ENCODE measurements at places on chromosomes 7 and 10. TPM values are rescaled to one million over a fixed set of nuclear protein-coding genes. Genes with fewer than 3 reads are reported as not detected.
A peak's percentile ranks its signal among the peaks of the same experiment; 100 is the strongest.

DNA sequence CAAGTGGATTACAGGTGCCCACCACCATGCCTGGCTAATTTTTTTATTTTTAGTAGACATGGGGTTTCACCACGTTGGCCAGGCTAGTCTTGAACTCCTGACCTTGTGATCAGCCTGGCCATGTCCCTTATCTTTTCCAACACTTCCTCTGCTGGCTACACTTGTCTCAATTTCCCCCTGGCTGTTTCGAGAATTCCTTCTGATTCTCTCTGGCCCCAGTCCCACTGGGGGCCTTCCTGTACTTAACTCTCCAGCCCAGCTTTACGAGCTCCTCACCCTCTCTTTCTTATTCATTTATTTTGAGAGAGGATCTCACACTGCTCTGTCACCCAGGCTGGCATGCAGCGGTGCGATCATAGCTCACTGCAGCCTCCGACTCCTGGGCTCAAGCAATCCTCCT is 8.5 kb downstream of the EPHB4 start:
- peak overlapping the region; percentile 42 for H3K27ac ChIP-seq
- no peaks in the 10 kb centered on the region for H3K27me3 ChIP-seq
- no peaks in the 10 kb centered on the region for H3K36me3 ChIP-seq
- peaks cover 78% of the 10 kb centered on the region for H3K4me1 ChIP-seq

DNA sequence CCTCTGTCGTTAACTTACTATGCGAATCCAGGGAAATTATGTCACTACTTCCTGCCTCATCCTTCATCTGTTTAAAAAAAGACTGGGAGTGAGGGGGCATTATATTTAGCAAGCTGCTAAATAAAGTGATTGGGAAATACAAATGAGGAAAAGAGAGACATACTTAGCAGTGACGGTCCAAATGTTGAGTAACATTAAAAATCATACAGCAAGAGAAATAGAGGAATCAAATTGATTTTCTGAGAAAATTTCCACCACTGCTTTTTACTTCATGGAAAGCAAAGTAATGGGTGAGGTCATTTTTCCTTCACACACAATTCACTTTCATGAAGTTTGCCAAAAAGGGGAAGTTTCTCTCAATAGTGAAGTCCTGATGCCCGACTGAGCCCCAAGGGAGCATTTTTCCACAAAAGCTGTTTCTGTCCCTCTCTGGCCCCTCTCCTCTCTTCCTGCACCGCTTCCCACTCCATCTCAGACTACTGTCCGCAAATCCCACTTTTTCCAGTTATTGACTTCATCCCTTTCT is 61.9 kb upstream of the ADO start:
- H3K27me3 ChIP-seq = no peaks in the 10 kb centered on the region
- no peak overlapping the region for H3K4me3 ChIP-seq
- H3K36me3 ChIP-seq = no peaks in the 10 kb centered on the region
- peak overlapping the region; percentile 34 for H3K27ac ChIP-seq
- no peak for DNase-seq

- H3K36me3 ChIP-seq = peaks cover 15% of the 10 kb centered on the region
- no peak for DNase-seq
- H3K27me3 ChIP-seq = no peaks in the 10 kb centered on the region
- peak overlapping the region; percentile 12 for H3K27ac ChIP-seq
- peaks cover 26% of the 10 kb centered on the region for H3K4me1 ChIP-seq
These were observed 26.1 kb downstream of the IL15RA start for GRCh38 chr10:5951167-5951711.

Gene OLAH
- 2.6 TPM for total RNA-seq

Gene ST8SIA6
- 1.0 TPM for total RNA-seq

Gene MYL10
- not detected for total RNA-seq

DNA sequence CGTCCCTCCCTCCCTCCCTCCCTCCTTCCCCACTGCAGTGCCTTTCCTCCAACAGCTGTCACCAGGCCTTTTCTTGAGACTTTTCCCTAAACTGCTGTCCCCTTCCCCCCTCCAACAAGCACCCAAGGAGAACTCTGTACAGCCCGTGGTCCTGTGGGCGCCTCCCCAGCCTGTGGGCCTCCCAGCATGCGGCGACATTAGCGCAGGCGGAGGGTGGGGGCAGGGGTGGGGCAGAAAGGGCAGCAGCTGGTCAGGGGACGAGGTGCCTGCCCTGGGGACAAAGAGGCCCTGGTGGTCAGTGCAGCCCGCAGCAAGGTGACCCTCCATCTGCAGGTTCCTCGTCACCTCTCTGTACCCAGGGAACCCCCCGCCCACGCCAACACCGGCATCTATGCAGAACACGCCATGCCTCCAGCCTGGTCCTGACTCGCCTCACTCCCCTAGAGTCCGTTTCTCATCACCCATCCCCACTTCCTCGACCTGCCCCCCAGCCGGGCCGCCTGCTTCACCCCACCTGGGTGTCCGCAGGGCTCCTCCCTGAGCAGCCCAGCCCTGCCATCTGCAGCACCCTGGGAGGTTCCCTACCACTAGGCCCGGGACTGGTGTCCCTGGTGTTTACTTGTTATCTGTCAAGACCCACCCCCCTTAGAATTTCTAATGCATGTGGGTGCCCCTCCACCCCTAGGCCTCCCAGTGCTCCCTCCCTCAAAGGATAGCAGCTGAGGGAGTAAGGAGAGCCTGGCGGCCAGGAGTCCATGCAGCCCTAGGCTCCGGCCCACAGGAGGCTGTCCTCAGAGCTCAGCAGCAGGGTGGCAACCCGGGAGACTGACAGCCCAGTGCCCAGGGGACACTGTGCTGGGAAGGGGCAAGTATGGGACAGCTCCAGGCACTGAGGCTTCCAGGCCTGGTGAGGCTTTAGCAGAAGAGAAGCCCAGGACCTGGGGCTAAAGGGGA is 147.8 kb downstream of the ARHGAP22 start:
- H3K36me3 ChIP-seq = no peaks in the 10 kb centered on the region
- no peak overlapping the region for H3K27ac ChIP-seq
- H3K4me3 ChIP-seq = no peak overlapping the region
- no peaks in the 10 kb centered on the region for H3K27me3 ChIP-seq

DNA sequence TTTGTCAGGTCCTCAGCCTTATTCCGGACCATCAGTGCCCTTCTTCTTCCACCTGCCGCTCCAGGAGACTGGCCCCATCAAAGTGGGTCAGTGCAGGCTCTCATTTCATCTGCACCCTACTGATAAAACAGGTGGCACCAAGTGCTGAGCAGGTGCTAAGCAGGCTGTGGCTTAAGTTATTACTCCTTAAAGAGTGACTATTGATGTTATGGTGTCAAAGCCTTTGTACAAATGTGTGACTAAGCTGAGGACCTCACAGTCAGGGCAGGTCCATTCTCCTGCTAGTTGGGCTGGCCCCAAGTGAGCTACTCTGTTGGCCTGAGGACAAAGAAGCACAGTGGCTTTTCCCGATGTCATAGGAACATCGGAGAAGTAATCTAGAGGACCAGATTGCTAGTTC is 11.2 kb upstream of the CALD1 start:
- H3K4me3 ChIP-seq = no peak overlapping the region
- DNase-seq = no peak
- peaks cover 16% of the 10 kb centered on the region for H3K4me1 ChIP-seq

Gene PRKCQ
- total RNA-seq = 9.2 TPM
